ENCODE measurements at places on chromosomes 6 and 20.

DNA sequence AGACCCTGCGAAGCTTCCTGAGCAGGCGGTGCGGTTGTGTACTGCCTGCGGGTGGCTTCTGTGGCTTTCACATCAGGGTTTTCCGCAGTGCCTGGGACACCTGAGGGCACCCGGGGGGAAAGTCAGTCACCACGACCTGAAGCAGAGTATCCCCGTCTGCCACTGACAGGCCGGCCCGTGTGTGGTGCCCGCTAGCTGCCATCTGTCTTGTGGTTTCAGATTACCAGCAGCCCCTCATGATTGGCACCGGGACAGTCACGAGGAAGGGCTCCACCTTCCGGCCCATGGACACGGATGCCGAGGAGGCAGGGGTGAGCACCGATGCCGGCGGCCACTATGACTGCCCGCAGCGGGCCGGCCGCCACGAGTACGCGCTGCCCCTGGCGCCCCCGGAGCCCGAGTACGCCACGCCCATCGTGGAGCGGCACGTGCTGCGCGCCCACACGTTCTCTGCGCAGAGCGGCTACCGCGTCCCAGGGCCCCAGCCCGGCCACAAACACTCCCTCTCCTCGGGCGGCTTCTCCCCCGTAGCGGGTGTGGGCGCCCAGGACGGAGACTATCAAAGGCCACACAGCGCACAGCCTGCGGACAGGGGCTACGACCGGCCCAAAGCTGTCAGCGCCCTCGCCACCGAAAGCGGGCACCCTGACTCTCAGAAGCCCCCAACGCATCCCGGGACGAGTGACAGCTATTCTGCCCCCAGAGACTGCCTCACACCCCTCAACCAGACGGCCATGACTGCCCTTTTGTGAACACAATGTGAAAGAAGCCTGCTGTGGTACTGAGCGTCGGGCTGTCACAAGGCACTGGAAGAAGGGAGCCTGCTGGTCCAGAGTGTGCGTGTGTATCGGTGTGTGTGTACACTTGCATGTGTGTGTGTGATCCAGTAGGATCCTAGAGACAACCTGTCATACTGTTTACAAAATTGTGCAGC, 54.4 kb downstream of the GOPC start:
- no peaks in the 10 kb centered on the region for H3K36me3 ChIP-seq
- H3K4me1 ChIP-seq = peaks cover 9% of the 10 kb centered on the region
- DNase-seq = no peak
- H3K4me3 ChIP-seq = no peak overlapping the region
- no peak overlapping the region for H3K27ac ChIP-seq
- no peaks in the 10 kb centered on the region for H3K27me3 ChIP-seq

- peak; percentile 39 for DNase-seq
- no peaks in the 10 kb centered on the region for H3K36me3 ChIP-seq
- no peak overlapping the region for H3K27ac ChIP-seq
- H3K4me3 ChIP-seq = no peak overlapping the region
- H3K27me3 ChIP-seq = no peaks in the 10 kb centered on the region
Measured at GRCh38 chr6:144467172-144467762, 182.1 kb downstream of the UTRN start.

- no peak overlapping the region for H3K4me3 ChIP-seq
- no peak for DNase-seq
- no peak overlapping the region for H3K27ac ChIP-seq
- no peaks in the 10 kb centered on the region for H3K27me3 ChIP-seq
- no peaks in the 10 kb centered on the region for H3K36me3 ChIP-seq
Measured at GRCh38 chr6:137387096-137387764, 107.0 kb downstream of the OLIG3 start.

DNA sequence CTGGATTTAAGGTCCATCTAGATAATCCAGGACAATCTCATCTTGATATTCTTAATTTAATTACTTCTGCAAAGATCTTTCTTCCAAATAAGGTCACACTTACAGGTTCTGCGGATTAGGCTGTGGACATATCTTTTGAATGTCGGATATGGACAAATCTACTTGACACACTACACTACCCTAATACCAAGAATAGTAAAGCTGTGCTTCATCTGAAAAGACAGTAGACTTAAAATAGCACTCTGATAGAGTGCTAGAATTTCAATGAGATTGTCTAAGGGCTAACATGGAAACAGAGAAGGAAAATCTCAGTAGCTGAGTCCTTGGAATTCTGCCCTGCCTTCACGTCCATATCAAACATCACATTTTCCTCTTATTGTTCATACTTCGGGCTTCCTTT, 1238.0 kb downstream of the EPHA7 start:
- no peak overlapping the region for H3K27ac ChIP-seq
- no peak overlapping the region for H3K4me3 ChIP-seq
- H3K27me3 ChIP-seq = no peaks in the 10 kb centered on the region

DNA sequence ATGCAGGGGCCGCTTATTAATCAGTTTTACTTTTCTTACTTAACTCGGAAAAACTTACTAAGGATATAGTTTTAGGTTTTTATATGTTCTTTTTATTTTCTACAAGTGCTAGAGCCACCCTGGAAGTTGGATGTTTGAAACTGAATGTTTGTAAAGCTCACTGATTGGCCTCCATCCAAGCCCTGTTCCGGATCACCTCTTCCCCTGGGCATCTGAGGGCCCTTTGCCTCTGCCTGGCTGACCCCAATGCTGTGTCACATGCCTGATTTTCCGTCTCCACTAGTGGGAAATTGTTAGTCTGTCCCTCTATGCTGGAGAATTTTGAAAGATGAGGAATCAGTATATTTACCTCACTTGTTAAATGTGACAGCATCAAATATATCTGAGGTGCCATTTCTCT, 79.3 kb downstream of the SLC35F1 start:
- H3K4me3 ChIP-seq = no peak overlapping the region
- H3K27ac ChIP-seq = no peak overlapping the region
- H3K27me3 ChIP-seq = no peaks in the 10 kb centered on the region
- H3K4me1 ChIP-seq = peaks cover 1% of the 10 kb centered on the region
- no peaks in the 10 kb centered on the region for H3K36me3 ChIP-seq
- DNase-seq = no peak

DNA sequence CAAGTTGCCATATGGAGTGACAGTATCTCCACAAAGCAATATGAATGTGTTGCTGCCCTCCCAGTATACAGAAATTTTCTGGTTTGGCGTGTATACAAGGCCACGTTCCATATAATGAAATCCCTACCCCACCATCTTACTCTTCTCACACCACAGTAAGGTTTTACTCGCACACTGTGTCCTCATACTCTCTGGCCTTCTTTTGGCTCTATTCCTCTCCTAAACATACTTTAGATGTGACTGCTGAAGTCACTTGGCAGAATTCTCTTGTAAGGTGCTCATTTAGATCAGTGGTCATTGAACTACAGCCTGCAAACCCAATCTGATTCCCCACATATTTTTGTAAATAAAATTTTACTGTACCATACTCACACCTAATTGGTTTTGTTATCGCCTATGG, 123.2 kb downstream of the RFPL4B start:
- no peak overlapping the region for H3K27ac ChIP-seq
- no peak for DNase-seq
- H3K4me3 ChIP-seq = no peak overlapping the region
- H3K4me1 ChIP-seq = no peaks in the 10 kb centered on the region
- no peaks in the 10 kb centered on the region for H3K27me3 ChIP-seq

- no peak overlapping the region for H3K4me3 ChIP-seq
- no peaks in the 10 kb centered on the region for H3K4me1 ChIP-seq
- no peak overlapping the region for H3K27ac ChIP-seq
- no peaks in the 10 kb centered on the region for H3K27me3 ChIP-seq
- no peak for DNase-seq
Measured at GRCh38 chr6:33052627-33053026, 20.8 kb downstream of the HLA-DPA1 start.

DNA sequence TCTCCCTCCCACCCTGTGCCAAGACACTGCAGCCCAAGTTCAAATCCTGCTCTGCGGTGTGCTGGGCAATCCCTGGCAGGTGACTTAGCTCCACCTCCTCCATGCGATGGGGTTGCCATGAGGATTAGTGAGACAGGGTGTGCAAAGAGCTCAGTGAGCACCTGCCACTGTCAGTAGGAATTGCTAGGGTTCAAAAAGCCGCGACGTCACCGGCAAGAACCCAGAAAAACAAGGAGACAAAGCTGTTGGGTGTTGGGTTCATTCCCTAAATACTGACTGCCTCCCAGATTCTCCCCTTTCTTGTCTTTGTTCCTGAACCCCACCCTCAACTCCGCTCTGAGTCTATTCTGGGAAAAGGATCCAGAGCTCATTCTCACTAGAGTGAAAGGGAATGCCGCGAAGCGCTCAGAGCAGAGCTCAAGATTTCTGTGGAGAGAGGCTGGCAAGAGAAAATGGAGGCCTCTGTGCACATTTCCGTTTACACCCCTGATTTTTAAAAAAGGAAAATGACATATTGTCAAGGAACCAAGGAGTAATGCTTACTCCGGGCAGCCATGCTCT, 13.3 kb downstream of the PMEPA1 start:
- no peak overlapping the region for H3K4me3 ChIP-seq
- no peak overlapping the region for H3K27ac ChIP-seq
- H3K27me3 ChIP-seq = no peaks in the 10 kb centered on the region
- no peaks in the 10 kb centered on the region for H3K36me3 ChIP-seq
- DNase-seq = no peak

GRCh38 chr6:35448191-35448590, 3.9 kb upstream of the FANCE start:
- no peaks in the 10 kb centered on the region for H3K27me3 ChIP-seq
- H3K27ac ChIP-seq = no peak overlapping the region
- H3K4me1 ChIP-seq = peaks cover 2% of the 10 kb centered on the region
- H3K4me3 ChIP-seq = no peak overlapping the region
- no peaks in the 10 kb centered on the region for H3K36me3 ChIP-seq

DNA sequence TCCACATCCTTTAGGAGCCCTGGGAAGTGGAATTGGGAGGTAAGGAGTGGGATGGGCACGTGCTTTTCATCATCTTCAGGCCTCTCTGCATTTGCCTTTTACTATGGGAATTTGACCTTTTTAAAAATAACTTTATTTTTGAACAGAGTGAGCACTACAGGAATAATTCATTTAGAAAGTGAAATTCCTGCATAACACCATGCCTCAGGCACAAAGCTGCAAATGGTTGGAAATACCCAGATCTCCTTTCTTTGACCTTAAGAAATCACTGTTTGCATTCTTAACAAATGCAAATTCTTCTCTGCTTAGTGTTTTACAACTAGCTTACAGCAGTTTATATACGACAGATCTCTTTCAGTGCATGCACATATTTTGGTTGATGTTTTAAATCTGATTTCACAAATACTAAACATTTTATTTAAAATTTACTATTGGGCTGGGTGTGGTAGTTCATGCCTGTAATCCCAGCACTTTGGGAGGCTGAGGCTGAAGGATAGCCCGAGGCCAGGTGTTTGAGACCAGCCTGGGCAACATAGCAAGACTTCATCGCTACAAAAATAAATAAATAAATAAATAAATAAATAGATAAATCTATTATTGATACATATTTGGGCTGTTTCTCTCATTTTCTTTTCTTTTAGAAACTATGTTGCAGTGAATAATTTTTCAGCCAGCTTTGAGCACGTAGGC, 24.5 kb downstream of the CST8 start:
- H3K4me3 ChIP-seq = no peak overlapping the region
- no peaks in the 10 kb centered on the region for H3K36me3 ChIP-seq
- H3K27me3 ChIP-seq = no peaks in the 10 kb centered on the region
- no peak overlapping the region for H3K27ac ChIP-seq

GRCh38 chr6:158970640-158971275, 29.2 kb downstream of the RSPH3 start:
- H3K27ac ChIP-seq = no peak overlapping the region
- H3K27me3 ChIP-seq = no peaks in the 10 kb centered on the region

GRCh38 chr6:31114970-31115849, 610 bp downstream of the PSORS1C1 start:
- no peak overlapping the region for H3K4me3 ChIP-seq
- no peak overlapping the region for H3K27ac ChIP-seq
- no peaks in the 10 kb centered on the region for H3K27me3 ChIP-seq
- peaks cover 15% of the 10 kb centered on the region for H3K4me1 ChIP-seq
- DNase-seq = peak; percentile 70

DNA sequence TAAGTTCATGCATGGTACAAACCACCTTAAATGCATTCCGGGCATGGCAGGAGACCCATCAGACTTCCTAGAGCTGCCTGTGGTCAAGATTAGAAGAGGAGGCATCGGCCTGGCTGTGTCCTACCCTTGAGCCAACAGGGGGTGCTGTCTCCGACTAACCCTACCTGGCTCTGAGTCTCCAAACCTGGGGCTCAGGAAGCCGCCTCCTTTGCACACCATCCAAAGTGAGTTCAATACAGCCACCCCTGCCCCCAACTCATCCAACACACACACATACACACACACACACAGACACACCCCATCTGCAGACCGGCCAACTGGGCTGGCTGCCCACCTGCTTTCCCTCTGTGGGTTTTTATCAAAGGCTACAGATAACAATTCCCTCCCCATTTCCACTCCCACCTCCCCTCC, 77.0 kb downstream of the JPH2 start:
- no peaks in the 10 kb centered on the region for H3K4me1 ChIP-seq
- H3K36me3 ChIP-seq = no peaks in the 10 kb centered on the region
- H3K27ac ChIP-seq = no peak overlapping the region
- H3K4me3 ChIP-seq = no peak overlapping the region

DNA sequence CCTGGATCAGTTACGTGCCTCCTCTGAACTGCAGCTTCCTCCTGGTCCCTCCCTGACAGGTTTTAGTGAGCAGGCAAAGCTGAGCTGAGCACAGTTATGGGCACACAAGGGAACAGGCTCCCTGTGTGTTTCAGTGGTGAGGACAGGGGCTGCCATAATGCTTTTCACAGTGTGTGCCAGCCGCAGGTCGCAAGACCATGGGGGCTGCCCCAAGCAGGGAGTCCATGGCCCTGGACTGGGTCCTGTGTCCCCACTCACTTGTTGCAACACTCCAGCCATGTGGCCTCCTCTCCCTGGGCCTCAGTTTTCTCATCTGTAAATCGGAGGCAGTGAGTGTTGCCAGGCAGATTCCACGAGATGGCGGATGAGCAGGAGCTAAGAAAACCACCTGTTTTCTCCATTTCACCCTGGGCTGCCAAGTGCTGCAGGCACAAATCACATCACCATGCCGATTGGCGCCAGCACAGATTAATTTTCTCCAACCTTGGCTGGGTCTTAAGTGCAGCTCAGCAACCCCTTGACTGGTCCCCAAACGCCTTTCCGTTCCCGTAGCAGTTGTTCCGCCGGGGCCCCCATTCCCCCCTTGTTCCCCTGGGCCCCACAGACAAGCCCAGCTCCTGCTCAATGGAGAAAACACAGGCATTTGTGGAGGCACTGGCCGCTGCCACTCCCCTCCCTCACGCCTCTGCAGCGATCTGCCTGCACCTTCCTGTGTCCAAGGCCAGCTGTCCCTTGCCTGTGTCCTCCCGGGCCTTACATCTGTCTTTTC, 57.1 kb upstream of the NNAT start:
- DNase-seq = no peak
- H3K4me1 ChIP-seq = no peaks in the 10 kb centered on the region
- no peak overlapping the region for H3K4me3 ChIP-seq
- H3K36me3 ChIP-seq = no peaks in the 10 kb centered on the region
- H3K27me3 ChIP-seq = no peaks in the 10 kb centered on the region
